Omental fat pad (tissue), 4 donors: ENCODE measurements at places on chromosomes 2 and 18. TPM values are rescaled to one million over a fixed set of nuclear protein-coding genes. Genes with fewer than 3 reads are reported as not detected.
A peak's percentile ranks its signal among the peaks of the same experiment; 100 is the strongest.

DNA sequence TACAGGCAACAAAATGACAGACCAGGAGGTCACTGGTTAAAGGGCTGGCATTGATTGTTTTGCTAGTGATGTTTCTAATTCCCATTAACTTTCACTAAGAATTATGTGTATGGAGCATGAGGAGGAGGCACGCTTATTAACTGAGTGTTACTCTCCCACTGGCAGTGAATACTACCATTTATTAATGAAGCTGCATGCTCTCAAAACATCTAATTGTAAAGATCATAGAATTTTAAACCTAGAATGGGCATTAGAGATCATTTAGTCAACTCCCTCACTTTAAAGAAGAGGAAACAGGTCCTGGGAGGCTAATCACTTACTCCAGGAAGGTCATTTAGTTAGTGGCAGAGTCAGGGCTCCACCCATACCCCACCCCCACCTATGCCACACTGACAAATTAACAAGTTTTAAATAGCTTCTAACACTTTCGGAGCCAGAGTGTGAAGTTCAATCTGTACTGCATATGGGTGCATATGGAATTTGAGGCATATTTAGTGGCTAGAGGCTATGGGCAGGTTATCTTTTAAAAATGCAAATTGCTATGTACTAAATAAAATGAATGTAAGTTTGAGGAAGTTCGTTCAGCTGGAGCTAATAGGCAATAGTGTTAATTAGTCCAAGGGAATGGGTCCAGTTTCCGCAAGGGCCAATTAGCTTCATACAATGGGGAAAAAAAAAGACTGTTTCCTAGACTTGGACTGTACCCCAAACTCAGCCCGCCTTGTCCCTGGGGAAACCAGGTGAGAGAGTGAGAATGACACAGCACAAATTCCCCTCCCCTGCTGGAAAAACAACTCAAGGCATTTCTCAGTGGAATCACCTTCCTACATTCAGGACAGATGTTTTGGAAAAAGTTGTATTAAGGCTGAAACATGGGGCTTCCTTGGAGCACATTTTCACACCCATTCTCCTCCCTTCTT is 178.8 kb downstream of the ICOS start:
- no peak for DNase-seq

DNA sequence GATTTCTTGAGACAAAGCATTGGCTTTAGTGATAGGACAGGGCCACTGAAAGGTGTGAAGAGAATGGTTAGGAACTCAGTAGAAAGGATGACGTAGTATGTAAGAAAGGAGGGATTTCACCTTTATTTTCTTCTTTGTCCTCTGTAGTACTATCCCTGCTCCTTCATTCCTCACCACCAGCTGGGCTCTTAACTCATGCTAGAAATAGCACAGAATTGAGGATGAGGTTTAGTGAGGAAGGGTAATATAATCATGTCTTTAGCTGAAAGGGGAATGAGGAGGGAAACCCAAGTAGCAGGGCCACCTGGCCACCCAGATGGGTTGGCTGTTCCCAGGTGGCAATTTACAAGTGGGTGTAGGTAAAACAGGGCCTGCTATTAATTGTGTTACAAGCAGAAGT is 15.2 kb downstream of the ACVR2A start:
- DNase-seq: no peak

DNA sequence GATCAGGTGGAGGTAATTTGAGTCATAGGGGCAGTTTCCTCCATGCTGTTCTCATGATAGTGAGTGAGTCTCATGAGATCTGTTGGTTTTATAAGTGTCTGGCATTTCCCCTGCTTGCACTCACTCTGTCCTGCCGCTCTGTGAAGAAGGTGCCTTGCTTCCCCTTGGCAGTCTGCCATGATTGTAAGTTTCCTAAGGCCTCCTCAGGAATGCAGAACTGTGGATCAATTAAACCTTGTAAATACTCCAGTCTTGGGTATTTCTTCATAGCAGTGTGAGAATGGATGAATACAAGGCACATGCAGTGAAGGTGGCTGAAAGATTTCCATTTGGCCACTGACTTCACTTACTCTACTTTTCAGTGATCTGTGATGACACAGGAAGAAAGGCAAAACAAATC is 133.7 kb downstream of the SH3BP4 start:
- DNase-seq: no peak

- DNase-seq: no peak
Measured at GRCh38 chr2:134287323-134287722, 33.5 kb downstream of the MGAT5 start.

- DNase-seq: no peak
Measured at GRCh38 chr2:102013206-102014040, 21.7 kb downstream of the IL1R2 start.

- no peak for DNase-seq
Measured at GRCh38 chr18:2914185-2914880, 67.5 kb downstream of the EMILIN2 start.

GRCh38 chr2:136112317-136113208 is 5.4 kb downstream of the CXCR4 start:
- no peak for DNase-seq

DNA sequence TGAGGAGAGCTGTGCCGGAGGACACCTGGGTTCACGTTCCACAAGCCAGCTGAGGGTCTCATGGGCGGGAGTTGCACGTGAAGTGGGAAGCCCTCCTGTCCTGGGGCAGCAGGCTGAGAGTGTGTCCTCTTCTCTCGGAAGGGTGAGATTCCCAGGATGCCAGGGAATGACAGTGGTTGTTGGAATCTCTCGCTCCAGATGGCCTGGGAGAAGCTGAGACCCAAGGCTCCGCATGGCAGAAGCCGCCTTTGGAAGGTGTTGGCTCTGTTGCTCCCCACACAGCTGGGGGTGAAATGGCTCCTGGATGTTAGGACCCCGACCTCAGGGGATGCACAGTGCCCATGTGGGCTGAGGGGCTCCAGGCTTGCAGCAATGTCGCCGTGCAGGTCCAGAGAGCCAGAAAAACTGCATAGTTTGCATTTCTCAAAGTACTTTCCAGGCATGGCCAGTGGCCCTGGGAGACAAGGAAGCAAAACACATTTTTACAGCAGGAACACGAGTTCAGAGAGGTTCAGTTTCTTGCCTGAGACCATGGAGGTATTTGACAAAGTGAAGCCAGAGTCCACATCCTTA is 153.4 kb downstream of the TMEM18 start:
- no peak for DNase-seq

DNA sequence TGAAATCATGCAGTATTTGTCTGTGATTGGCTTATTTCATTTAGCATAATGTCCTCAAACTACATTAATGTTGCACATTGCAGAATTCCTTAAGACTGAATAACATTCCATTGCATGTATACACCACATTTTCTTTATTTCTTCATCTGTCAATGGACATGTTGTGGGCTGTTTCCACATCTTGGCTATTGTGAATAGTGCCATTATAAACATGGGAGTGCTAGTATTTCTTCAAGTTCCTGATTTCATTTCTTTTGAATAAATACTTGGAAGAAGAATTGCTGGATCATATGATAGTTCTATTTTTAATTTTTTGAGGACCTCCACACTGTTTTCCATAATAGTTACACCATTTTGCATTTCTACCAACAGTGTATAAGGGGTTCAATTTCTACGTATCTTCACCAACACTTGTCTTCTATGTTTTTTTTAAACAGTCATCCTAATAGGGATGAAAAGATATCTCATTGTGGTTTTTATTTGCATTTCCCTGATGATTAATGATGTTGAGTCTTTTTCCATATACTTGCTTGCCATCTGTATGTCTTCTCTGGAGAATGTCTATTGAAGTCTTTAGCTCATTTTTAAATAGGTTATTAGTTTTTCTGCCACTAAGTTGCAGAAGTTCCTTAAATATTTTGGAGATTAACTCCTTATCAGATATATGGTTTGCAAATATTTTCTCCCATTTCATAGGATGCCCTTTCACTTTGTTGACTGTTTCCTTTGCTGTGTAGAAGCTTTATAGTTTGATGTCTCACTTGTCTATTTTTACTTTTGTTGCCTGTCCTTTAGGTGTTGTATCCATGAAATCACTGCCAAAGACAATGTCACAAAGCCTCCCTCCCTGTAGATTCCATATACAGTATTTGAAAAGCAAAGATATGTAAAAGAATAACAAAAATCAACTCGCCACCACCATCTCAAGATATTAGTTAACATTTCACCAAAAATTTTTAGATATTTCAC is 14.6 kb downstream of the FBXO11 start:
- DNase-seq: no peak

DNA sequence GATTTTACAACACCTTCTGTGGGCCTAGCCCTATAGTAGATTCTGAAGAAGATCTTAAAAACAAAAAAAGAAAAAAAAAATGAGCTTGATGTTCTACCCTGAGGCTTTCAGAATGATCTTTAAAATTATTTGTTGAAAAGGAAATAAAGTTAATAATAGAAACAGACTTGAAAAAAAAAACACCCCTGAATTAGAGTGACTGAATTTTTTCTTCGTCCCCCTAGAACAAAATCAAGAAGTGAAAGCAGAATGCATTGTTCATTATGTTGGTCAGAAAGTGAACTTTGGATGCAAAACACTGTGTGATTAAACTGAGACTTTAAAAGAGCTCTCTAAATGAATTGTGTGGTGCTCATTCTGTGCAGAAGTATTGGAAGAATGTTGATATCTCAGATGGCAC is 1384.4 kb upstream of the PIK3C3 start:
- no peak for DNase-seq

GRCh38 chr2:44821500-44821899 is 120.0 kb upstream of the SIX3 start:
- no peak for DNase-seq

DNA sequence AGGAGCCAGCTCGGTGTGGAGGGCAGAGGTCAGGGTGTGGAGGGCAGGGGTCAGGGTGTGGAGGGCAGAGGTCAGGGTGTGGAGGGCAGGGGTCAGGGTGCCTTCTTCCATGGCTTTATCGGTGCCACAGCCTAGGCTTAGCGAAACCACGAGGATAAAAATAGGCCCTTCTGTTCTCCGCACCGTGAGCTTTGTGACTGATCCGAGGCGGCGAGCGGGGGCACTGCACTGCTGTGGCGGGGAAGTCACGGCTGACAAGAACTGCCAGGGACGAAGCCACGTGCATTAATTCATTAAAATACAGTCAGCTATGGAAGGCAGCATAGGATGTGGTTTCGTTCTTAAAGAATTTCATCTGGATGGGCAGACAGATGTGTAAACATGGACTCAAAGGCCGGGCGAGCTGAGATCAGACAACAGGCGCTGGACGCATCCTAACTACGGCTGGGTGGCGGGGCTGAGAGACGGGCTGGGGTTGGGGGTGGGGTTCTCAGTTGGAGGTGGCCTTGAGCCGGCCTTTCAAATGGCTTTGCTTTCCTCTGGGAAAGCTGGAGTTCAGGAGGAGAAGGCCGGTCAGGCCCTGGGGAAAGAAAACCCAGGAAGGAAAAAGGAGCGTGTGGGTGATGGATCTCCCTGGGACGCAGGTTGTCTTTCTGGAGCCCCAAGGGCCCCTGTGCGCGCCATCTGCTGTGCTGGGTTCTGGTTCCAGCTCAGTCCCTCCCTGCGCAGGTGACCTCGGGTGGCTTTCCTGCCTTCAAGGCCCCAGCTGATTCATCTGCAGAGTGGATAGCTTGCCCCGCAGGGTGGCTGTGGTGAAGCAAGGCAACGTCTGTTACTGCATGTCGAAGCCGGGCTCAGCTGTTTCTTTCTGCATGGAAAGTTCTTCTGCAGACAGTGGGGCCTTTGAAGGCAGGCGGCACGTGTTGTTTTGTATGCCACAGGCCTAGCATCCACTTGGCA is 958 bp upstream of the ALLC start:
- no peak for DNase-seq

- no peak for DNase-seq
Measured at GRCh38 chr2:216717491-216717901, 22.1 kb upstream of the IGFBP5 start.

- DNase-seq: no peak
Measured at GRCh38 chr2:163757814-163758213, 22.0 kb upstream of the FIGN start.

GRCh38 chr2:23524261-23524706 is 139.3 kb downstream of the KLHL29 start:
- peak; percentile 35 for DNase-seq

DNA sequence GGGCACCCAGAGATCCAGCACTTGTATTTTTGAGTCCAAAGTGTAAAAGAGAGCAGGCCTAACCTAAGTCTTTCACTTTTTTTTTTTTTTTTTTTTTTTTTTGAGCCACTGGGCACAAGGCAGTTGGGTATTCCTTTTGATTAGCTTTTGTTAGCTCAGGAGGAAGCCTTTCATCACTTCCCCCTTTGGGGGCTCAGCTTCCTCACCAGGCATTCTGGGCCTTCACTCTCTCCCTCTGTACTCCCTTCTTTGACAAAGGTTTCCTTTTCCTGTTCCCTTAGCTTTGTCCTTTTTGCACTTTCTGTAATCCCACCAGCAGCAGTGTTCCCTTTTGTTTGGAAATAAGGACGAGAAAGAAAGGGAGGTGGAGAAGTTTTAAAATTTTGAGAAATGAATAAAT is 88.2 kb downstream of the PKP4 start:
- no peak for DNase-seq

DNA sequence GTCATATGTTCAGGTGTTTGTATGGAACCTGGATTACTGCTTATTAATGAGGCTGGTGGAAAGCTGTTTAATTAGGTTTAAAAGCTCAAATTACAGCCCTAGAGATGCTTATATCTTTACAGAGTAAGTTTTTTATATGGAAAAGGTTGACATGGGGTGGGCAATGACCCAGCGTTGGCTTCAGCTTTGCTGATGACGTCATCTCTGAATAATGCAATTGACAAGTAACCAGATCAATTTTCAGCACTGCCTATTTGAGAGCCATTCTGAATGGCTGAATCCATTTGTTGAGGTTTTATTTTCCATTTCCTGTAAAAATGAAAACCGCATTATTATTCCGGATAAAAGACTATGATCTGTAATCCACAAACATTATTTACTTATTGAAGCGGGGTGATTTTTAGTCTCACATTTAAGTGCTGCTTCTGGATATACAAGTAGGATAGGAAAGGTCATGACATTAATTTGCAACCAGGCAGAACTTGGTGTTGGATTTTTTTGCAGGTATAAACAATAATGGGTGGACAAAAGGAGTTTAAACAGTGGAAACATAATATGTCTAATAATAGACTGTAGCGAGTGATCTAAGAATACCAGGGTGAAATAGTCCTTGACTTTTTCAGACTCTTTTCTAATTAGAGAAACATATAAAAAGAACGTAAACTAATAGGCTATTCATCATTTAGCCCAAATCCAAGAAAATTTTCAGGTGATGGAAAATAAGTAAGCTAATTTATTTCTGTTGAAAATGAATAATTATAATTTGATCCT is 2.7 kb downstream of the PPP1R1C start:
- DNase-seq: no peak

- no peak for DNase-seq
Measured at GRCh38 chr18:73099759-73100158, 232.0 kb upstream of the NETO1 start.

Gene TNFAIP6
- 3.4 TPM for total RNA-seq

Gene BMP10
- not detected for total RNA-seq

Gene KCNG2
- 0.75 TPM for total RNA-seq

Gene ABCG8
- not detected for total RNA-seq

Gene UGT1A5
- not detected for total RNA-seq

Gene FEZ2
- total RNA-seq: 64.0 TPM

Gene SERPINB13
- total RNA-seq: not detected

Gene ADCYAP1
- total RNA-seq: 4.6 TPM

Gene CCDC102B
- total RNA-seq: 6.7 TPM

Gene COLEC12
- total RNA-seq: 54.8 TPM

Gene TBC1D8
- 28.4 TPM for total RNA-seq

Gene IL1R2
- total RNA-seq: 207 TPM

Gene NYAP2
- not detected for total RNA-seq

Gene GAREM2
- total RNA-seq: 1.8 TPM

Gene SKOR2
- total RNA-seq: not detected
